Choroid plexus epithelial cell (primary cell): ENCODE measurements at places on chromosomes 3 and 15.

DNA sequence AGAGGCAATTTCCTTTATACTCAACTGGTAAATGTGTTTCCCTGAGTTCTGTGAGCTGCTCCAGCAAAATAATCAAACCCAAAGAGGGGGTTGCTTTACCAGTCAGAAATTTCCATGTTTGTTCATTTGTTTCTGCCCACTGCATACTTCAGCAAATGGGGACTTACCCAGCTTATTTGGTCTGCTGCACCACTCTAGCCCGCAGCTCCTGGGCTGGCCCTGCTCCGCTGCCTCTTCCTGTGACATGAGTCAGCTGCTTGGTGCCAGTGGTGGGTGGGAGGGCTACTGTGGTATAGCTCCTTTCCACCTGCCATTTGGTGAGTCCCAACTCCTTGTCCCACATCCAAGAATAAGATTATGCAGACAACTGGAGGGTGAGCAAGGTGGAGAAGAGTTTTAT is 644.2 kb downstream of the MCTP2 start:
- DNase-seq, result no peak

DNA sequence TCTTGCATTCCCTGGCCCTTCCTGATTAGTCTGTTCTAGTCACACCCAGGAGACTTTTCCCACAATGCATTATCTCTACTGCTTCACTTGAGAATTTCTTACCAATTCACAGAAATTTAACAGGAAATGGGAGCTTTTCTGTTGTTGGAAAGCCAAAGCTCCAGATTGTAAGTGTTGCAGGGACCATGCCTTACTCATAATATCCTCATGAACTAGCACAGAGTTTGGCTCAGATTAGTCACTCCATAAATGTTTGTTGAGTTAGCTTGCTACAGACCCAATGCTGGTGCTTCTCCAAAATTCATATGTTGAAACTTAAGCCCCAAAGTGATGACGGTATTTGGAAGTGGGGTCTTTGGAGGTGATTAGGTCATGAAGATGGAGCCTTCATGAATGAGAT is 232.6 kb downstream of the GAP43 start:
- no peak for DNase-seq

GRCh38 chr3:60855250-60855649 is 396.0 kb downstream of the FHIT start:
- DNase-seq, result no peak

DNA sequence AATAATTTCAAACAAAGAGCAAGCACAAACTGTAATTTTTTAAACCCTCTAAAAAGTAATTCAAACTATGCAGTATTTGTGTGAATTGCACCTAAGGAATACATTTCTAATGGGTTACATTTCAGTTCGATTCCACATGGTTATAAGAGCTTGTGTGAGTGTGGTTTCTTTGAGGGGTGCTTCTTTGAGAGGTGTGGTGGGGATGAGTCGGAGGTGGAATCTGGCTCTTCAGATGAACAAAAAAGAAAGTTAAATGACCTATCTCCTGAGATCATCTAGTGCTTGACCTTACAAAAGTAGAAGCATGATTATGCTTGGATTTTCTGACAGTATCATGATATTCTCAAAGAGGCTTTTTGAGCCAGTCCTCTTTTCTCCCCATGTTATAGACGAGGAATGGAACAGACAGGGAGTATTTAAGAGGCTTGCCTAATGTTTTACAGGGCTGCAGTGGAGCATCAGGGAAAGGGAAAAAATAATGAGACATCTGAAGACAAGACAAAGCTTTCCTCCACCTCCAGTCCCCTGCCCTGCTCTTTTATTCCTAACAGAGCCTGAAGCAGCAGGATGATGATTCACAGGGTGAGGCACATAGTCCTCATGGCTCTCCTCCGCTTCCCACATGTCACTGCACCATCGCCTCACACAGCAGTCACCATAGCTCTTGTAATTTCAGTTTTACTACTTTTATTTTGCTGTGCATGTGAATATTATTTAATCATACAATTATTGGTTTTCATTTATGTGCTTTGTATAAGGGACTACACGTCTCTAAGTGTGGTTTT is 82.0 kb downstream of the LYSMD4 start:
- DNase-seq, result peak; percentile 43

DNA sequence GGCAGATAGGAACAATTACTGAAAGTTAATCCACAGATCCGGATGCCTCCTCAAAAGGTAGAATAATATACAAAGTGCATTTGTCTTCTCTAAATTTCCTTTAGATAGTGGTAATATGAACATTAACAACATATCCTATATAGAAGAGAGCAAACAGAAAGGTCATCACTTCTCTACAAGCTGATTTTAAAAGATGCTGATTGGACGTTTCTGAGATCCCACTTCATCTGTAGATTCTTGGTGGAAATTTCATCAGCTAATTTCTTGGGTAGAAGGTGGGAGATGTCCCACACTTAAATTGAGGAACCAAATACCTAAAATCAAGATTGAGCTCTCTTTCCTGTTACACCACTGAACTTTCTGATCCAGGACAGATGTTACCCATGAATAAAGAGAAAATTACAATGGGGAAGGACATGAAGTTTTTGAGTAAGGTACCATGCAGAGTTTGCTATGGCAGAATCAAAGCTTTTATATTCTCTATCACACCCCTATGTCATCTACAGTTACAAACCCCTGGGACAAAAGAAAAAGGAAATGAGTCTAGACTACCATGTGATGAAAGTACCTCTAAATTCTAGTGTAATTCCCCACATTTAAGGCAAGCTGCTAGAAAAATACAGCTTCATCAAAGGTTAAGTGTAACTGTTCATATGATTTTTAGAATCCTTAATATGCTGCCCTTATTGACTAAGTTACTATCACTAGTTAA is 189.2 kb upstream of the SETMAR start:
- DNase-seq, result no peak

GRCh38 chr3:185713015-185713414 is 111.8 kb downstream of the IGF2BP2 start:
- DNase-seq, result no peak

GRCh38 chr3:154148541-154148940 is 27.4 kb downstream of the ARHGEF26 start:
- peak; percentile 61 for DNase-seq

DNA sequence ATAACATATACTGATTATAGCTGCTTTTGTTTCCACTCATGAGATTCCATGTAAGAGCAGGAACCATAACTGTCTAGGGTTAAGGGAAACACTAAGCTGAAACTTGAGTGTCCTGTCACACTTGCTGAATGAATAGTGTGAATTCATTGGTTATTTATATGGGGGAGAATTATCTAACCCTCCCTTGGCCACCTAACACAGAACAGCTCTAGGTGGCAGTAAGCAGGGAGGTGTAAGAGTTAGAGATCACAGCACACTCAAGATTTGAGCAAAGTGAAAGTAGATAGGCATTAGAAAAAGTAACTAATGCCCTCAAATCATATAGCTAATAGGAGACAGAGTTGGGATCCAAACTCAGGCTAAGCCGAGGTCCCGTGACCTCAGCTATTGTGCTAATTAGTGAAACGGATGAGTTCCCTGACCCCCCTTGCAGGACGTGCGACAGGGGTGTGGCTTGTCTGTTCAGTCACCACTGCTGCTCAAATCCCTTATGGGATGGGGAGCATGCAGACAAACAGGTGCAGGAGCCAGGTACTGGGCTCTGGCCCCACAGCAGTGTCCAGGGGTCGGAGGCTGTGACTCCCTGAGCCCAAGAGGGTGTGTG is 27.7 kb upstream of the ANO10 start:
- no peak for DNase-seq

- peak; percentile 90 for DNase-seq
Measured at GRCh38 chr15:85494048-85494777, 113.8 kb downstream of the AKAP13 start.

DNA sequence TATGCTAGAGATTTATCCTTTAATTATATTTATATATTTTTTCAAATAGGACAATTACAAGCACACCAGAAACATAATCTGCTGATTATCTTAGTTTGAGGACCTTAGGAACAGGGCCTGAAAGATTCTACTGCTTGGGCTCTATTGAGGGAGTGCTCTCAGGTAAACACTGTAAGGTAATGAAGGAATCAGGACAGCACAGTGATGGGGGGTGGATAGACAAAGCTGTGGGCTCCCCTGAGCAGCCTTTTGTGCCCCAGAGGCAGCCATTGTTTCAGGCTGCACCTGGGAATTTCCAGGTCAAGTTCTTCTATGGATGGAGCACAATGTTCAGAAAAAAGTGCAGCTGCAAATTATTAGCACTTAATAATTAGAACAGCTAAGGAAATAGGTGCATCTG is 848.0 kb upstream of the CADM2 start:
- no peak for DNase-seq

GRCh38 chr3:133442518-133442917 is 42.7 kb downstream of the BFSP2 start:
- DNase-seq, result no peak

GRCh38 chr3:29065211-29065785 is 215.6 kb upstream of the RBMS3 start:
- DNase-seq, result peak; percentile 98

GRCh38 chr3:52036222-52036694 is 20.1 kb downstream of the DUSP7 start:
- DNase-seq, result no peak

GRCh38 chr3:16004812-16005211 is 169.7 kb upstream of the GALNT15 start:
- no peak for DNase-seq

GRCh38 chr3:35028157-35028556 is 611.2 kb upstream of the ARPP21 start:
- DNase-seq, result no peak

DNA sequence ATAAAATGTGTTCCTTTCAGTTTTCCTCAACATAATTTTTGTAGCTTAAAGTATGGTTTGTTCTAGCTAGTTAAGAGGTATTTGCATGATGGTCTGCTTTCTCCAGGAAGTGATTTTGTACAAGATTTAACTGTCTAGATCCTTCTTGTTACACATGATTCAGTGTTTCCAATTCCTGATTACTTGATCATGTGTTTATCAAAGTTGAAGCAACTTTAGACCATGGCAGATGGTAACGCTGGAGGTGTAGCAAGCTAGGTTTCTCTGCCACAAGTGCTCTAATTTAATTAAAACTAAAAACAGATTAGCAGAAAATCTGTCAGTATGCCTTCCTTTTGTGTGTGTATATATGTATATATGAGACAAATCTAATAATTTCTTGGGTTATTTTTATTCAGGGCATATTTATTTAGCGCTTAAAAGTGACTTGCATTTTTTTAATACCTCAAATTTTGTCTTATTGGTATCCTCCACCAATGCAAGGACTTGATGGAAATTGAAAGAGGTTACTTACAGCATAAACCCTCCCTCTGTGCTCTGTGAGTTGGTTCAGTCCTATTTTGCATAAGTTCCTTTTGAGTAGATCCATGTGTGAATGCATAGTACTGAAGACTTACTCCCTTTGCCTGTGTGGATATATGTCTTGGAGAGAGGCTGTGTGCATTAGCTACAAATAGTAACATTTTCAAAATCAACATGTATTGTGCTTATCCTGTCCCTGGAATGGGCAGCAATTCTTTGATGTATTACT is 157.3 kb upstream of the CGNL1 start:
- DNase-seq, result peak; percentile 99

GRCh38 chr3:110341047-110341446 is 730.6 kb upstream of the NECTIN3 start:
- DNase-seq, result peak; percentile 46
